NCI-H510A treated with DMSO at 0.1 percent for 48 hours (cell line): ENCODE measurements at places on chromosomes 1 and 21.

DNA sequence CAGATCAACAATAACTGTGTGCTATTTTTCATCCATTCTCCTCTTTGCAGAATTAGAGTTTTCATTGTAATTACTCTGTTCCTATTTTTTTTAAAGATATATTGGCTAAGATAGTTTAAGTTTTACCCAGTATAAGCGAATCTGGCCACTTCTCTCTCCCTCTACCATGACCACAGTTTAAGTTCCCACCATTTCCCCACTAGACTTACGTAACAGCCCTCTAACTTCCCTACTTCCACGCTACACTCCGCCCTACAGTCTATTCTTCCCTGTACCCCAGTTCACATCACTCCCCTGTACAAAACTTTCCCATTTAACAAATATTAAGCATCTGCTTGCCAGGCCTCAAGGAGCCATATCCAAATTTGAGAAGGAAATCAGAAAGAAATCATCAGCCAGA, 16.5 kb downstream of the CTSK start:
- DNase-seq = no peak

- DNase-seq = no peak
Observed at GRCh38 chr21:38417726-38418125, 80.6 kb downstream of the ERG start.

DNA sequence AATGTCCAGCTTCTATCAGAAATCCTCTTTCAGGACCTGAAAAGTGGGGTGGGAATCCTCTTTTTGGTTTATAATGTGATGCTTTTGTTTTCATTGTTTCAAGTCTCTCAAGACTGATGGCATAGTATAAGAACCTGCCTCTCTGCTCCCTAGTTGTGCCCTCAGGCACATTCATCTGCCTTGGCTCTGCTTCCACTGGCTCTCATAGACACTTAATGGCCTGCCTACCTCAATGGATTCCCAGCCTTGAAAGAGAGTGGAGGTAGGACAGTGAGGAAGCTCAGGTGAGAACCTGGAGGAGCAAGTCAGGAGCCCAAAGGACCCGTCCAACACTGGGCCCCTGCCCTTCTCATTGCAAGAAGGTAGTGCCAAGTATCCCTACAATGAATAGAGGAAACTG, 4.8 kb downstream of the TTLL7 start:
- no peak for DNase-seq

DNA sequence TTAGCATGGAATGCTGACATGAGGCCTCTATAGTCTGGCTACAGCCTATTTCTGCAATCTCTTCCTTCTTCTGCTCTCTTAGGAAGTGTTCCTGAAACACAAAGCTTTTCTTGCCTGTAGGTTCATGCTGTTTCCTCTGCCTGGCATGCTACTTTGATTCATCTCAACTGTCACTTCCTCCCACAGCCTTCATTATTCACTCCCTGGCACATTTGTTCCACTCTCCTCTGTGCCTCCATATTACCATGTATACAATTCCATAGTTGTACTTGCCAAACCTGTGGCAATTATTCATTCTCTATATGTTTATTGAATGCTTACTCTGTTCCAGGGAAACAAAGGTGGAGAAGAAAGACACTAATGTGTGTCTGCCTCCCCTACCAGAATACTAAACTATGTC, 210.2 kb downstream of the LRRC7 start:
- no peak for DNase-seq

- no peak for DNase-seq
Observed at GRCh38 chr21:28540514-28540913, 452.2 kb downstream of the LTN1 start.

DNA sequence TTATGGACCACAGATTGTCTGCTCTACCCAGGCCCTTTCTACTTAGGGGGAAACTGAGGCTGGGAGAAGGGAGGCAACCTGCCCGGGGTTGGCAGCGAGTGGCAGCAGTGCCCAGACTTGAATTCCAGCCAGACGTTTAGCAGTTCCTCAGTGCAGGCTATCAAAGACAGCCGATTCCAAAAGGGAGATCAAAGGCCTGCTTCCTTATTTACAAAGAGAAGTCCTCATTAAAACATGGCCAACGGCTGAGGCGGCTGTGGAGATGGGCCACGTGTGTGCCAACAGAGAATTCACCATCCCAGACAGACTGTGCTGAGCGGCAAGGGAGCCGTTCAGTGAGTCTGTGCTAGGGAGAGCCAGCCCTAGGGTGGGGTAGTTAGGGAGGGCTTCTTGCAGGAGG, 27.7 kb downstream of the C1QB start:
- DNase-seq = no peak

GRCh38 chr1:155975375-155976061, 2.8 kb downstream of the ARHGEF2 start:
- no peak for DNase-seq

DNA sequence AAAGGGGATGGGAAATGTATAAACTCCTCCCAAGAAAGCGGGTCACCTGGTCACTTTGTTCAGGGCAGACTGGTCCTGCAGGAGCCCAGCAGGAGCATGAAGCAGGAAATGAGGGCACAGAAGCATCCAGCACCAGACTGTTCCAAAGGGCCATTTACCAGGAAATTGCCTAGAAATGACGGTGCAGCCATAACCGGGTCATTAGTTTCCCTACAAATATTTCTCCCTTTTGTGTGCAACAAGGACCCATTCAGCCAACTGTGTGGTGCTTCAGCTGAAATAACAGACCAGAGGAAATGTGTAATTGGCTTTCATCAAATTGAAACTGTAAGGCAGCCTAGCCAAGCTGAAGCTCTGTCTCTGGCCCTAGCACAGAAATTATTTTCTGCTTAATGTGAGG, 7.6 kb upstream of the CTTNBP2NL start:
- DNase-seq = no peak

DNA sequence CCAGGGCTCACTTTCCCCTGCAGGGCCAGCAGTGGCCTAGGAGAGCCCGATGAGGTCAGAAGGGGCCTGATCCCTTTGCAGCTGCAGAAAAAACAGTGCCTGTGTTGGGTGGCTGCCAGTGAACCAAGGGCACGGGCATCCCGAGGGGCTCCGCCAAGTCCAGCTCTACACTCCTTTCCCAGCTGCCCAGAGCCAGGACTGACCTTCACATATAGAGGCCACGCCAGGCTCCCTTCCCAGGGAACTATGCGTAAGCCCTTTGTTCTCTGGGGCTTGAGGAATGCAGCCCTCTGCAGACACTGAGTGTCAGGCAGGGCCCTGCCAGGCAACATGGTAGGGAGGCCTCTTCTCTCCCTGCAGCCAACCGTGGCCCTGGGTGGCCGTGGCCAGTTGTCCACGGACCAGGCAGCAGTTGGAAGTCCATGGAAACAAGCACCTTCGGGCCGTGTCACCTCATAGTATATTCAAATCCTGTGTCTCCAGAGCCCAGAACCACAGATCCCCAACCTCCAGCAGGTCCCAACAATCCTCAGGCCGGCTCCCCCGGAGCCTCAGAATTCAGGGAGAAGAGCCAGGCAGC, 194.0 kb downstream of the NPHP4 start:
- DNase-seq = no peak

DNA sequence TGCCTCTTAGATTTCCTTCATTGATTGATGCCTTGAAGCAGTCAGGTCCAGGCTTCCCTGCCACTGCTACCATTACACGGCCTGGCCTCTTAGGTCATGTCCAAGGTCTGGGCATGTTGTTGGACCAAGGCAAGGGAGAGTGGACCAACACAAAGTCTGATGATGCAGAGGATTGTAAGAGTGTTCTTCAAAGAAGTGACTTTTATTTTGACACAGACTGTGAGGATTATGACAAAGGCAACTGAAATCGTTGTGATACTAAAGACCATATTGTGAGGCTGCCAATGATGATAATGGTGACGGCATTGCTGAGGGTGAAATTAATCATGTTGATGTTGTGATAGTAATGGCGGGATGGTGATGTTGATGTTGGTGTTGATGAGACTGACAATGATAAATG, 149.5 kb downstream of the GRIK3 start:
- no peak for DNase-seq

DNA sequence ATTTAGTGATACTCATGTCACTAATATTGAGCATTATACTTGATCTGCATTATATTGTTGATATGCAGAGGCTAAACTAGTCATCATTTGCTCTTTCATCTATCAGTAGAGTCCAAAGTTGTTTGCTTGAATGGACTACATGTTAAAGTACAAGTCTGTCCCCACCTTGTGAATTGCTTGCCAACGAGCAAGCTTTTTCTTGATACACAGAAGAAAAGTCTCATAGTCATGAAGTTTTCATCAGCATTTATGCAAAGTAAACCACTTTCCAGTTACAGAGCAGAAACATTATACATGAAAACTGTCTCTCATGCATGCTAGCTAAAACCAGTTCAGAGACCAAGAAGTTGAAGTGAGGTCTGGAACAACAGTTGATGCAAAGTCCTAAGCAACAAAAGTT, 13.0 kb downstream of the SFPQ start:
- DNase-seq = no peak

GRCh38 chr1:12598974-12599373, 19.0 kb downstream of the DHRS3 start:
- no peak for DNase-seq

DNA sequence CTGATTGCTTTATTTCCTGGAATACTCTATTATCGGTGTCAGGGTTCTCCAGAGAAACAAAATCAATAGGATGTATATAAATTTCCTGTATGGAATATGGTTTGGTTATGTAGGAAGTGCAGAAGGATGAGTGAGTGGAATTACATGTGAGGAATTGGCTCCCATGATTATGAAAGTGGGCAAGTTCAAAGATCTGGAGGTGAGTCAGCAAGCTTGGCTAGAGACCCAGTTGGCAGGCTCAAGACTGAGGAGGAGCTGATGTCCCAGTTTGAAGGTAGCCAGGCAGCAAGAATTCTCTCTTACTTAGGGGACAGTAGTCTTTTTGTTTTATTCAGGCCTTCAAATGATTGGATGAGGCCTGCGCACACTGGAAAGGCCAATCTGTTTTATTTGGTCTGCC, 57.5 kb downstream of the MAP3K7CL start:
- DNase-seq = no peak

GRCh38 chr1:218775501-218776021, 398.1 kb upstream of the LYPLAL1 start:
- no peak for DNase-seq

DNA sequence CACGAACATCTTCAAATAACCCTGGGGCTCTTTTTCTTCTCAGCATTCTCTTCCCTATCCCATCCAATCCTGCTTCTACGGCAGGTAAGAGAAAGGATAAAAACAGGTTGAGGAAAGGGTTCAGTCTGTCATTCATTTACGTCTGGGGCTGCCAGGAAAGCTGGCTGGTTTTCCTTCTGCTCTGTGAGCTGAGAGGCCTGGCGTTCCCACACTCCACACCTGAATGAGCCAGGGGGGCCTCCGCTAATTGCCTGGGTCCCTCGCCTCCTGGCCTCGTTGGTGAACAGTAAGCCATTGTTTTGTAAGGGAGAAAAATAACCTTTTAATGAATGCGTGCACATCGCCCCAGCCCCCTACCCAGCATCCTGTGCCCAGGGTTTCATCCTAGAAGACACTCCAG, 70.8 kb upstream of the SIM2 start:
- no peak for DNase-seq

DNA sequence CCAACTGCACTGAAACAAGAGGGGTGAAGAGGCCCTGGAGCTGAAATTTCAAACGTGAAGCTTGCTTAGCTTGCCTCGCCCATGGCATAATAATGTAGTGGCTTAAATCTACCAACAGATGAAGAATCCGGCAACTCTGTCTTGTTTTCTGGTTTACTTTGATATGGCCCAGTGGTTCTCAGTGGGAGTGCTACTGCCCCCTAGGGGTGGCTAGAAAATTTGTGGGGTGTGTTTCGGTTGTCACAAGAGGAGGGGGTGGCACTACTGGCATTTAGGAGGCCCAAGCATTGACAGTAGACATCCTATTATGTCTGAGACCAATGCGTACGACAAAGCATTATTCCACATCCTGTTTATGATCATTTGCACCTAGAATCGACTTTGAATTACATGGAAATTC, 51.9 kb upstream of the C8B start:
- no peak for DNase-seq

- no peak for DNase-seq
Observed at GRCh38 chr1:83741348-83741747, 257.6 kb downstream of the TTLL7 start.

DNA sequence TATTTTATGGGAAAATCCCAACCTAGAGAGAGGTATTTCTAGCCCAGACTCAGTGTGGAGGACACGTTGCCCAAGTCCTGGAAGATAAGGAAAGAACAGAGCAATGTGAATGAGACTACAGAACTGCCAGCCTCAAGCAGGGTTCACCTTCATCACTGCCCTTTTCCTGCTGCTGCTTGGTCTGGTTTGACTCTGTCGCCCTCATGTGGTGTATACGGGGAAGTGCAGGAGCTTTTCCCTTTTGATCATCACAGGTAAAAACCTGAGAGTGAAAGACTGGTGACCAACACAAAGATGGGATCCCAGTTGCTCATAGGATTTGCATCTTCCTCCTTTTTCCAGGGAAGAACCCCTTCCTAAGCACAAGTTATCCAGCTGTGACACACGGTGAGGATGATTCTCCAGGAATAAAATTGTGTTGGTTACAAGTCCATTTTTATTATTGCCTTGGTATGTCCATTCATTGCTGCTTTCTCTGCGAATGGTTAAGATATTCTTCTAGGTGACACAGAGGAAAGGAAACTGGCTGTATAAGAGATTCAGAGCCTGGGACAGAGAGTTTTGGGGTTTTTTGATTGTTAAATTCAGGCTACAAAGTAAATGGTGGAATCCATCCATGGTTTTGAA, 89.5 kb upstream of the CD53 start:
- DNase-seq = peak; percentile 82

GRCh38 chr1:210132582-210132981, 100.0 kb upstream of the SERTAD4 start:
- no peak for DNase-seq

GRCh38 chr1:233293556-233294446, 1.7 kb downstream of the PCNX2 start:
- DNase-seq = peak; percentile 58

DNA sequence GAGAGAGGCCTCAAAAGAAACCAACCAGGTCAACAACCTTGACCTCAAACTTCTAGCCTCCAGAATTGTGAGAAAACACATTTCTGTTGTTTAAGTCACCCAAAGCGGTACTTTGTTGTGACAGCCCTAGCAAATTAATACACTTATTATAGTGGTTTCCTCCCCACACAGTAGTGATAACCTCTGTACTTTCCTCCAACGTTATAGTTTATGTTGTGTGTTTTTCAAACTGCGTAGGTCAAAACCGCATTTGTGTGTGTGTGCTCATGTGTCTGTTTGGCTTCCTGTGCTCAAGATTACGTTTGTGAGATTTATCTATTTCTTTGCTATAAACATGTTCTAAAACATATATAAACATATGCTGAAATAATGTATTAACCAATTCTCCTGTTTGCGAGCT, 667.8 kb upstream of the USP24 start:
- no peak for DNase-seq

DNA sequence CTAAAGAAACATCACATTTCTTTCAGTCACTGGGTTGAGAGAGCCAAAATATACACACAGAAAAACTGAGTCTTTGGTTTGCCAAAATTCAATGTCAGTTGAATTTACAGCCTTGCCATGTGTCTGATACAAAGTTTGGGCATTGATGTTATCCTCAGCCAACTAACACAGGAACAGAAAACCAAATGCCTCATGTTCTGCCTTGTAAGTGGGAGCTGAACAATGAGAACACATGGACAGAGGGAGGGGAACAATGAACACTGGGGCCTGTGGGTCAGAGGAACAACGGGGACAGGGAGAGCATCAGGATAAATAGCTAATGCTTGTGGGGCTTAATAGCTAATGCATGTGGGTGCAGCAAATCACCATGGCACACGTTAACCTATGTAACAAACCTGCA, 39.6 kb upstream of the C21orf91 start:
- no peak for DNase-seq
